DND-41 (cell line): ENCODE measurements at places on chromosomes 4 and X.

DNA sequence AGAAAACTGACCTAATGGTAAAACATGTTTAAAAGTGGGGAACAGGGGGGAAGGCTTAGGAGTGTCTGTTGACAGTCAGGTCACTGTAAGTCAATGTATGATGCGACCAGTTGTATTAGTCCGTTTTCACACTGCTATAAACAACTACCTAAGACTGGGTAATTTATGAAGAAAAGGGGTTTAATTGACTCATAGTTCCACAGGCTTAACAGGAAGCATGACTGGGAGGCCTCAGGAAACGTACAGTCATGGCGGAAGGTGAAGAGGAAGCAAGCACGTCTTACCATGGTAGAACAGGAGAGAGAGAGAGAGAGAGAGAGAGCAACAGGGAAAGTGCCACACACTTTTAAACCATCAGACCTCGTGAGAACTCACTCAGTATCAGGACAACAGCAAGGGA is 13.0 kb upstream of the PLAC1 start:
- H3K27me3 ChIP-seq: no peaks in the 10 kb centered on the region
- no peaks in the 10 kb centered on the region for H3K4me1 ChIP-seq
- H3K27ac ChIP-seq: no peak overlapping the region
- no peak for DNase-seq

DNA sequence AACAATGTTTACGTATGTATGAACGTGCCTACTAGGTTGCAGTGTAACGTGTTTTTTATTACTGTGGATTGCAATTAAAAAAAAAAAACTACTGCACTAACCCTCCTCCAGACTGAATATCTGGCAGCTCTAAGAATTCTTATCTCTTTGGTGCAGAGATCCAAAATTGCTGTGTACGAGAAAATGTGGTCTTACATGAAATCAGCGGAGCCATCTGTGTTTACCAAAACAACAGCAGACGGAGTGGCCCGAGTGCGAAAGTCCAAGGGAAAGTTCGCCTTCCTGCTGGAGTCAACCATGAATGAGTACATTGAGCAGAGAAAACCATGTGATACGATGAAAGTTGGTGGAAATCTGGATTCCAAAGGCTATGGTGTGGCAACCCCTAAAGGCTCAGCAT is 268.1 kb downstream of the THOC2 start:
- DNase-seq: no peak
- no peak overlapping the region for H3K27ac ChIP-seq
- H3K4me3 ChIP-seq: no peak overlapping the region
- no peaks in the 10 kb centered on the region for H3K4me1 ChIP-seq

DNA sequence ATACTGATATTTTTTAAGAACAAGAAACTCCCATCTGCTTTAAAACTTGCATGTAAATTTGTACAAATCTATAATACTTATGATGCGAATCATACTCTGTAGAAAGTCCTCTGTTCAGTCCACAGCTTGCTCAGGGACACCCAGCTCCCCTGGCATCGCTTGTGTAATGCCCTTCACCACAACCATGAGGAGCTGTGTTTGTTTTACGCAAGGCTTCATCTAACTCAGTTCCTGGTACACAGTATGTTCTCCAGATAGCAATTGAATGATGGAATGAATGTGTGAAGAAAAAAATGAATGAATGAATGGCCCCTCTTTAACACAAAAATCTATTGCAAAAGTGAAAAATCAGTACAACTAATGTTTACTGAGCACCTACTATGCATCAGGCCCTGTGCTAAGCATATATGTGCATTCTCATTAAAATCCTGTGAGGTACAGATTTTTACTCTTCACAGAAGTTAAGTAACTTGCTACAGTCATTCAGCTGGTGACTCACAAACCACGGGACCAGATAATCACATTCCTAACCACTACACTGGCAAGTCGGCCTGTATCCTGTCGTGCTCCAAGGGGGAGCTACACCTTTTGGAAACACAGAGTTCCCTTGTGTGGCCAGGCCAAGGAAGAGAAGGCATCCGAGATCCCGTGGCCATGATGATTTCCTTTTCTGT is 58.7 kb upstream of the KDR start:
- H3K36me3 ChIP-seq: no peaks in the 10 kb centered on the region
- H3K4me3 ChIP-seq: no peak overlapping the region
- no peak overlapping the region for H3K27ac ChIP-seq
- no peaks in the 10 kb centered on the region for H3K27me3 ChIP-seq
- no peaks in the 10 kb centered on the region for H3K4me1 ChIP-seq

DNA sequence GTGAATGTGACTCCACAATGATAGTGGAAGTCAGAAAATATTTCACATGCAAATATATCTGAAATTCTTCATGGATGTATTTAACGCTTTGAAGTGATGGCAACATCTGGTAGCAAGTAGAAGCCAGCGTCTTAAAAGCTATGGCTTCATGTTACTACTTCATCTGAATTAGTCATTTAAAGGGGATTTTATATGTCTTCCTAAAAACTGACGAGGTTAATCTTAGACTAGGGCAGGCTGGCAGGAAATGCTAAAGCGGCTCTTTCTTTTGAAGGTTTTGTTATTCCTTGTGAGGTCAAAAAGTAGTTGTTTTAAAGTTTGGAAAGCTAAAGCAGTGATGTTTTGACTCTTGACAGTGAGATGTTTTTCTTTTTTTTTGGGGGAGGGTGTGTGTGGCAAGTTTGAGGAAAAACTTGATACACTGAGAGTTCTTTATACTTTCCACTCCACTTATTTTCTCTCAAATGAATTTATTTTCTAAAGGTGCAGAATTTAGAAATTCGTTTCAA is 22.6 kb downstream of the PLS3 start:
- H3K36me3 ChIP-seq: no peaks in the 10 kb centered on the region
- H3K4me1 ChIP-seq: no peaks in the 10 kb centered on the region
- H3K27ac ChIP-seq: no peak overlapping the region
- no peaks in the 10 kb centered on the region for H3K27me3 ChIP-seq
- no peak overlapping the region for H3K4me3 ChIP-seq
- DNase-seq: no peak

- H3K4me1 ChIP-seq: no peaks in the 10 kb centered on the region
- H3K27ac ChIP-seq: no peak overlapping the region
- H3K36me3 ChIP-seq: no peaks in the 10 kb centered on the region
Measured at GRCh38 chr4:124937993-124938392, 225.5 kb upstream of the ANKRD50 start.

DNA sequence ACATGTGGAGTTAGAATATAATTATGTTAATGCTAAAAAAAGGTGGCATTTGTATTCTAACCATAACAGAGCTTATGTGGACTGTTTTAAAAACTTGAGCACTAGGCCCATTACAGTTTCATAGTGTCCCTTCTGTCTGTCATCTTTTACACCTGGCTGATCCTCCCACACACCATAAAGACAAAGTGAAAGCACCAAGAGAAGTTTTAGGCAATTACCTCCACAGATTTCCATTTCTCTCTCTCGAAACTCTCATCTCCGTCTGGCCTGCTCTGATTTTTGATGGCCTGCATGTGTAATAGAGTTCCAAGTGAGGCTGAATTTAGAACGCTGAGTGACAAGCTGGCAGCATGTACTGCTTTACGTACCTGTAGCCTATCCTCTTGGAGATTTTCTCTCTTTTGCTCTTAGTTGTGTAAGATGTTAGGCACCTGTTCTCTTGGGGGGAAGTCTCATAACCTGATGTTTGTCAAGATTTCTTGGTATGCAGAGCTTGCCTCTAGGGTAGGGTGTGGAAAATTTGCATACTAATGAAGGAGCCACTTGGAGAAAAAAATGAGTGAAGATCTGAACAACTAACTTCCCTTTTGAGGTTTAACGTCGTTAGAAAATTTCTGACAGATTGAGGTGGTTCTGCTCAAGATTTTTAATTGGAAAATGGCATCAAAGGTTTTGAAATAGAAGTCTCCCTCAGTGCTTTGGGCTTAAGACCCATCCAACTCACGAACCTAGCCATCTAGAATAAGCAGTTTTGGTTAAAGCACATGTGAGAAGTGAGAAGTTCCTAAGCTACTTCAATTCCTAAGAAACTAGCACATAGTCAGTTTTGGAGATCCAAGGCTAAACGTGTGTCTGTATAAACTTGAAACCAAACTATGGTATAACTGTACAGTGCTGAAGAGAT is 57.6 kb upstream of the RAP1GDS1 start:
- no peak overlapping the region for H3K4me3 ChIP-seq
- no peaks in the 10 kb centered on the region for H3K27me3 ChIP-seq
- H3K27ac ChIP-seq: no peak overlapping the region

DNA sequence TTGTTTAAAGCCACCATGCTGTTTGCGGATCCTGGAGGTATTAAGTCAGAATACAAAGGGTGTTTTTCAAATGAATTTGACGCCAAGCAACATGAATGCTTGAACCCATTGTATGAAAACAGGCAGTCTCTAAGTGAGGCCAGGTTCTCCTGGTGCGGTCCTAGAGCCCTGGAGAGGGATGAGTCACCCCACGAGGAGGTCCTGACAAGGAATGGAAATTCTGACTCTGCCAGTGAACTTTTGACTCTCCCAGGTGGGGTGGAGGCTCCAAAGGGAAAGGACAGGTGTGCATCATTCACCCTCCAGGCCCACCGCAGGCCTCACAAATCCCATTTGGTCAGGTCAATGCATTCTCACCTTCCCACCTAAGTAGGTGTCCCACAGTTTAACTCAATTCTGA is 1.5 kb downstream of the TRIM2 start:
- no peaks in the 10 kb centered on the region for H3K27me3 ChIP-seq
- no peaks in the 10 kb centered on the region for H3K4me1 ChIP-seq
- no peak for DNase-seq
- H3K27ac ChIP-seq: no peak overlapping the region
